ENCODE measurements at places on chromosomes 6 and 20.

GRCh38 chr6:83313882-83314281, 117.0 kb downstream of the ME1 start:
- no peak for DNase-seq

GRCh38 chr20:62388839-62389600, 2.1 kb downstream of the RPS21 start:
- no peak for DNase-seq

- no peak for DNase-seq
Measured at GRCh38 chr6:6218759-6219085, 101.7 kb downstream of the F13A1 start.

DNA sequence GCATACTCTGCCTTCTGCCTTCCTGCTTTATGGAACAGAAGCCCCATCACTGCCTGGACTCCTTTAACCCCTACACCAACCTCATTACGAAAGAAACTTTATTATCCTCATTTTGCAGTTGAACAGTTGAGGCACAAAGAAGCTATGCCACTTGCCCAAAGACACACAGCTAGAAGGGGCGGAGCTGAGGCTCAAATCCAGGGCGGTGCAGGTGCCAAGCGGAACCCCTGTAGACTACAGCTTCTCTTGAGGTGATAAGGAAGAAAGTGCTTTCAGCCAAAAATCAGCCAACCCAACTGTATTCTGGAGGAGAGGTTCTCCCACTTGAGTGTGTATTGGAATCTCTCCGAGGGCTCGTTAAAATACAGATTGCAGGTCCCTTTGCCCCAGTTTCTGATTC, 90.5 kb downstream of the PRND start:
- DNase-seq = no peak

DNA sequence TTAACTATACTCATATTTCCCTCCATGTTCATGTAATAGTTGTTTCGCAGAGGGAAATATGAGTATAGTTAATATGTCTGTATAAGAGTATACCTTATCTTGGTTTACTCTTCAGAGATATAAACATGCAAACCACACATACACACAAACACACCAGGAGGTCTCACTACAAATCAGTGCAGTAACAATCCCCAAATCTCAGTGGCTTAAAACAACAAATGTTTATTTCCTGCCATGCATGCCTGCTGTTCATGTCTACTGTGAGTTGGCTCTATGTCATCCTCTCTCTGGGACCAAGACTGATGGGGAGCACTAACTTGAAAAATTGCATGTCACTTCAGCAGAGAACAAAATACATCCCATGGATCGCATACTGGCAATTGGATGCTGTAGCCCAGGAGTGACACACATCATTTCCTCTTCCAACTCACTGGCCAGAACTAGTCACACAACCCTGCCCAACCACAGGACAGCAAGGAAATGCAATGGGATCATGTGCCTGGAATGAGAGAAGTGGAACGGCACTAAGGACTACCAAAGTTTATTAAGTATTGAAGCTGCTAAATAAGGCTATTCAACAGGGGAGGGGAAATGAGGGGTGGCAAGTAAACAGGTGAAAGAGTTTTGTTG, 89.0 kb upstream of the DTNBP1 start:
- DNase-seq = no peak

DNA sequence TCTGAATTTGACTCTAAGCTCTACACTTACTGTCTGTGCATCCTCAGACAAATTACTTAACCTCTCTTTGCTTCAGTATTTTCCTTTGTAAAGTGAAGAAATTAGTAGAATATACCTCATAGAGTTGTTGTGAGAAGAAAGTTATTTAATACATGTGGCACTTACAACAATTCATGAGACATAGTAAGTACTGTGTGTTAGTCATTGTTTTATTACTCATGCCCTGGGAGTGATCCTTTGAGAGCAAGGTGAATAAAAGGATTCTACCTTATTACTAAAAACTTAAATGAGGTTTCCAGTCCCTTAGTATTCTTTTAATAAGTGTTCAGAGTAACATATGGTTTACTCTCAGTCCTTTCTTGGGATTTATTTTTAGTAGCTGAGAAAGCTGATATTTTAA, 233.6 kb upstream of the MAP3K7 start:
- no peak for DNase-seq

DNA sequence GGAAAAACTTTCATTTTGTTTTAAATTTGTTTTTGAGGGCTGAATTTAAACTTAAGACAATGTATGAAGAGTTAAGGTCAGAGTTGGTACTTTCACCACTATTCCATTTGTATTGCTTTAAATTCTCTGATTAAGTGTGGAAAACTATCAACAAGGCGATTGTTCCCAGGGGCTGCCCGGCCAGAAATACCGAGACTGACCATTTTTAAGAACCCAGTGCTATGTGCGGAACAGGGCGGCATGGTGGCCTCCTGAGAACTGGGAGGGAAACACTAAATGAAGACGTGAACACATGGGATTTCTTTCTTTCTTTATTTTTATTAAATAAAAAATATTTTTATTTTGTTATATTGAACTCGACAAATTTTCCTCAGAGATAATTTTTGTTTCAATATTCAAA, 221.2 kb upstream of the QKI start:
- no peak for DNase-seq

GRCh38 chr6:38150681-38151296, 331.3 kb downstream of the ZFAND3 start:
- DNase-seq = no peak

- DNase-seq = no peak
Measured at GRCh38 chr6:53432318-53433161, 83.8 kb upstream of the ELOVL5 start.

Data from stimulated activated CD8-positive, alpha-beta memory T cell treated with anti-CD3 and anti-CD28 coated beads, Interleukin-4, amount 100 ng/mL, for 1 hour (primary cell).